MG63 (cell line): ENCODE measurements at places on chromosomes 2 and 18.

DNA sequence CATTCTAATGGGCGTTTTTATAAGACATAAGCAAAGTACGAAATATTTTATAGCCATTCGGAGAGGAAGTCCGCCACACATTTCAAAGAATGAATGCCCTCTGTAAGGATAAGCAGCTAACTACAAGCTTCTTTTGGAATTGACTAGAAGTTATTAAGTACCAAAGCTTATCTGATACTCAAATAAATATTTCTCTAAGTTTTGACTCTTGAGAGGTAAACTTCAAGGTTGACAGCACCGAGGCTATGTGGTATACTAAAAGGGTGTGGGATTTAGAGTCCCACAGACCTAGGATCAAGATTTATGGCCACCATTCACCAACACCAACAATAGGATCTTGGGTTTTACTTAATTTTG, 48.1 kb upstream of the MSH2 start:
- DNase-seq = no peak

- peak; percentile 99 for DNase-seq
Observed at GRCh38 chr2:238864207-238865014, 16.5 kb downstream of the TWIST2 start.

GRCh38 chr2:64225491-64225890, 81.3 kb upstream of the PELI1 start:
- DNase-seq = peak; percentile 37

- DNase-seq = no peak
Observed at GRCh38 chr2:29050591-29050990, 23.7 kb downstream of the PCARE start.

GRCh38 chr2:125730921-125731320, 925.0 kb upstream of the GYPC start:
- DNase-seq = no peak

- no peak for DNase-seq
Observed at GRCh38 chr18:934518-935133, 30.0 kb downstream of the ADCYAP1 start.

DNA sequence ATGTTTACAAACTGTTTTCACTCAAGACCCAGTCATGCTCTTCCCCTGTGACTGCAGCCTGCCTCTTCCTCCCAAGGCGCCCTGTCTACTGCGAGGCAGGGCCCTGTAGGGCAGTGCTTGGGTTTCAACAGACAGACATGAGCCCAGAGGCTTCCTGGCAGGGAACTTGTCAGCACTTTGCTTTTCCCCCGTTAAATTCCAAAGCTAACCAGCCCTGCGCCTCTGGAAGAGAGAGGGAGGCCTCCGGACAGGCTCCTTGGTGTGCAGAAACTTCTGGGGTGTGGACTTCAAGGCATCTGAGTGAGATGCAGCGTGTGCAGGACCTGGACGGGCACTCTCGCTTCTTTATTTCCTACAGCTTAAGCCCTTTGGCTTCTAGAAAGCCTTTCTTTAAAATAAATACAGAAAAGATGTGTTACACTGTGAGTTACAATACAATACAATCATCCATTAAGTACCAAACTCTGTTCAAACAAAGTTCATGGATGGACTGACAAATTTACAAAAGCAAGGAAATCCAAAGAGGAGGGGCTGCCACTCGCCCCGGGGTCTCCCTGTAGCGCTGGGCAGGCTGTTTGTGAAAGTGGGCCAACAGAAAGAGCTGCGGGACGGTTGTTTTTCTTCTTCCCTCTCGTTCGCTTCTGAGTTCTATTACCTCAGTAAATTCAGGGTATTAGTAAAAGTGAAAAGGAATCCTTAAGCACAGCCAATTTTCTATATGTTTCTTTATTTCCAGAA, 8.8 kb upstream of the ZNF516 start:
- no peak for DNase-seq

GRCh38 chr2:175984846-175985245, 17.2 kb downstream of the LNPK start:
- no peak for DNase-seq

- DNase-seq = no peak
Observed at GRCh38 chr2:128685841-128686496, 367.3 kb upstream of the HS6ST1 start.

GRCh38 chr18:8174771-8175170, 434.5 kb upstream of the RAB12 start:
- no peak for DNase-seq

- peak; percentile 67 for DNase-seq
Observed at GRCh38 chr2:232611559-232612218, 21.7 kb upstream of the EFHD1 start.

GRCh38 chr2:119263656-119264055, 40.0 kb downstream of the STEAP3 start:
- DNase-seq = no peak

DNA sequence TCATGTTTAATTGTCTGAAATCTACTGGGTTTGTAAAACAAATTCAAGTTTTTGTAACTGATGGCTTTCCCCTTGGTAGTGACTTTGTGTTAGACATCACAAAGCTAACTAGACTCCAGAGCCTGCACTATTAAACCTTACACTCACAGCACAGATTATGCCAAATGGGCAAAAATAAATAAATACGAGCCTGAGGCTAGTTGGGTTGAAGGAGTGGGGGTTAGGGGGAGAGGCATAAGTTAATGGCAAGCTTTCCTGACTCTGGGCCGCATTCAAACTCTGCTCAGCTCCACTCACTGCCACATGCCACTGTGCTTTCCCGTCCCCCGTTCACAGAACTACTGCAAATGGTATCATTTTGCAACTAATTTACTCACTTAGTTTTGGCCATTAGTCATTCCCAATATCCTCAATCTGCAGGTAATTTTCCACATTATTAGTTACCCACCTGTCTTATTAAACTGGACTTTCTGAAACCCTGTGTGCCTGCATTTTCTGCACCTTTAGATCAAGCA, 1079.9 kb upstream of the PIK3C3 start:
- no peak for DNase-seq

- no peak for DNase-seq
Observed at GRCh38 chr2:190099890-190100697, 37.6 kb upstream of the MSTN start.

DNA sequence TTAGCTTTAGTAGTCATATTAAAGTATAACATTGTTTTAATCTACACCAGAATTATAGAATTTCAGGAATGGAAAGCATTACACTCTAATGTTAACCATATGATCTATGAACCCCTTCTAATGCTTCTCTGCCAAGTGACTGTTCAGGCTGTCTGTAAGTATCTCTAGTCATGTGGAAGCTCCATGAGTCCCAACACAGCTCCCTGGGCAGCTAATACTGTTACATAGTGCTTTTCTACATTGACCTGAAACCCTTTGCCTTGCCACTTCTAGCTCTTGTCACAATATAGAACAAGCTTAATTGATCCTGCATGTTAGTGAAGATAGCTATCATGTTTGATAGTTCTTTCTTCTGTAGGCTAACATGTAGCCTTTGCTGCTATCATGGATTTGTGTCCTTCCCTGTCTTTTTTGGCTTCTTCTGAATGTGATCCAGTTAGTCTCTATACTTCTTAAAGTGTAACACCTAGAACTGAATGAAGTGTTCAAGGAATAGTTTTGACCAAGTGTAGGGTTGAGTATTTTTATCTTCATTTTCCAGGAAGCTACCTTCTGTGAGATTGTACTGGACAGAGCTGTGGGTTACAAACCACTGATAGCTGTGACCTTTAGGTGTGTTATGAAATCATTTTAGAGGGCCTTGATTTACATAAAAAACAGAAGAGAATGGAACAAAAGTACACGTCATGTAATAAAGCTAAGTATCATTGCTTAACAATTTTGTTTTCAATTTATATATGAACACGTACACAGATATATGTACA, 23.7 kb downstream of the BABAM2 start:
- no peak for DNase-seq

- DNase-seq = no peak
Observed at GRCh38 chr2:80971-81736, 34.8 kb upstream of the FAM110C start.

DNA sequence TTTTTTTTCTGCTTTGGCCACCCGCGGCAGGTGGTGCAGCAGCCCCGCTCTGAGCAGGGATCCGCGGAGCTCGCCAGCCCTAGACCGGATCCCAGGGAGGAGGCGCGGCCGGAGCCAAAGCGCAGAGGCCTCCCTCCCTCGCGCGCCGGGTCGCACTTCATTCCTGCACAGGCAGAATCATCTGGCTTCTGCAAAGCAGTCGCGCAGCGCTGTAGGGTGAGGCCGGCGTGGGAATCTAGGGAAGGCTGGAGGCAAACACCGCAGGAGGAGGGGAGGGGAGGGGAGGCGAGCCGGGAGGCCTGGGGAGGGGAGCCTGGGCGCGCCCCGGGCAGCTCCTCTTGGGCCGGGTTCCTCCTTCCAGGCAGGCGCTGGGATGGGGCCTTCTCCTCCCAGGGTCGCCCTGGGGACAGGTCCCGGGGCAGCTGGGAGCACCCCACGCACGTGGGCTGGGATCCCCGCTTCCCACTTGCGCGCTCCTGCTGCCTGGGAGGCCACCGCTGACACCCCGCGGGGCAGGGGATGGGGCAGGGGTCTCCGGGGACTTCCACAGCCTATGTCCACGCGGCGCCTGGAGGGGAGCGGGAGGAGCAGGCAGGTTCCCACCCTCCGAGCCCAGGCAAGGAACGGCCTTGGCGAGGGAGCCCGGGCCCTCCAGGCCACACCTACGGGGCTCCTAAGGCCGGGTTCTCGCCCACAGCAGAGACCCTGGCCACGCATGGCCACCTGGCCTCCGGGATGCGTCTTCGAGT, 45.0 kb downstream of the MBP start:
- no peak for DNase-seq

DNA sequence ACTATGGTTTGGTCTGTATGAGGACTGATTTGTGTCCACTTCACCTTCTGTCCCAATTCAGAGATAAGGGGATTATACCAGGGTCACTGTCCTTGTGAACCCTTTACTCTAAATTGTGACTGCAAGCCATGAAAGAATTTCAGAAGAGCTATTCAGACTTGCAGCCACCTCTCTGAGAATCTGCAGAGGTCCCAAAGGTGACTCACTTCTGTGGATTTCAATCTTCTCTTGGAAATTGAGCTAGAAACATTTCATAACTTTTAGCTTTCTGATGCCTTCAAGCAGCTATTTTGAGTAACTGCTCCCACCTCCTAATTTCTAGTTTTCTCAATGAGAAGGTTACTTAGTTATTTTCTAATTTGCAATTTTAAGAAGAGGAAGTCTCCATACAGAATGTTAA, 1242.4 kb upstream of the ACVR2A start:
- DNase-seq = no peak

DNA sequence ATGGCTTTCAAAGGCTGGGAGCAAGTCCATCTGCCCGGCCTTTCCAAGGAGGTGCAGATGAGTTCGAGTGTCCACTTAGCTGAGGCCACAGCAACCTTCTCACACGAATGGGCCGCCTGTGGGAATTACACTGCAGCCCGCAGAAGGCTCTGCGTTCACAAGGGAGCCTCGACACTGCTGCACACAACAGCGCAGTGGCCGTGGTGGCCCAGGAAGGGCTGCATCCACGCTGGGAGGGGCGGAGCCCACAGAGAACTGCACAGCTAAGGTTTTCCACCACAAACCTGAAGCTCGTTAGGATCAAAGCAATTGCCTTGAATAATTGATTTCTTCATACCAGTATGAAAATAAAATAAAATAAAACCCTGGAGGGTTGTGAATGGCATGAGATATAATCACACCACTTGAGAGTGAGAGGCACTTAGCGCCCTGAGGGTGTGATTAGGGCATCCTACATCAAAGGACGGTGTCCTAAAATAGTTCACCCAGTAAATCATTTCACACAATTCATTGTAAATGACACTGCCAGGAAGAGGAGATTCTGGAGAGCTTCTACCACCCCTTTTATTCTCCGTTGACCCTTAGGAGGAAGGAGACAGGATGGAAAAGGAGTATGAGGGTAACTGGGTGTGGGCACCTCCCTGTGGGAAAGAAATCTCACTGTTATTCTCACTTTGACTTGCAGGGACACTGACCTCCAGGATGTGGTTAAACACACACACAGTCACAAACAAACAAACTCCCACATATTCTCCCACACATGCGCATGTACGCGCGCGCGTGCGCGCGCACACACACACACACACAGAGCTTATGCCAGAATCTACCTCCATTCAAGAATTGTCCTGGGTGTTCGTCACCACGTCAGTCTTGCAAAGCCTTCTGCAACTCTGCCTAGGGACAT, 256.6 kb upstream of the ID2 start:
- DNase-seq = no peak

DNA sequence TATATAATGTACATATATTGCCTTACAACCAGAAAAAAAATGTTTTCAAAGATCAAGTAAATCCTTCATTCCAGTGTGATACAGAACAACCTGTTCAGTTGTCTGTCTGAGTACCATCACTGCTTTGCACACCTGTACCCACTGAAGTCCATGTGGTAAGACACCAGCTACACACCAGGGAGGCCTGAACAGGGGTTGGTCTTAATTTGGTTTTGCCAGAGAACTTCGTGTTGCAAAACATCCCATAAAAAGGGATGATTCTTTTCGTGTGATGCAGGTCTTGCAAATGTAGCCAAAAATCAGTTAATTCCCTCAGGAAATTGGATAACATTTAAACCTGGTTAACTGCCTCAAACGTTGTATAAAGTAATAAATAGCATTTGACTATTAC, 73.7 kb upstream of the SLC1A4 start:
- DNase-seq = no peak

GRCh38 chr2:134178138-134178877, 75.6 kb upstream of the MGAT5 start:
- no peak for DNase-seq

DNA sequence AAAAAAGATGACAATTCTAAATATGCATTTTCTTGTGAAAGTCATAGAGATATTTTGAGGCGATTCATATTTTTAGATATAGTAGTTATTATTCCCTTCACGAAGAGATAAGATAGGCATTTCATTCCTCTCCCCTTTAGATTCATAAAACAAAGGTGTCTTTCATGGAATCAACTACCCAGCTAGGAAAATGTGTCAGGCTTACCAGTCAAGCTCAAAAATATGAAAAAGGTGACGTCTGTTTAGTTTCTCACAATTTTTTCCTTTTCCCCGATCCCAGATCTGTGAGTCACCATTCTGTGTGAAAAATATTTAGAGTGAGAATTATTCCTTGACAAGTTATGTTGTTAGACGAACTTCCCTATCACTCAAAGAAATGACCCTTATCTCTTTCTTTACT, 95.4 kb upstream of the FN1 start:
- DNase-seq = no peak

- DNase-seq = peak; percentile 72
Observed at GRCh38 chr2:8307606-8308180, 374.2 kb upstream of the ID2 start.

GRCh38 chr18:56988022-56988421, 158.9 kb upstream of the BOD1L2 start:
- DNase-seq = no peak

DNA sequence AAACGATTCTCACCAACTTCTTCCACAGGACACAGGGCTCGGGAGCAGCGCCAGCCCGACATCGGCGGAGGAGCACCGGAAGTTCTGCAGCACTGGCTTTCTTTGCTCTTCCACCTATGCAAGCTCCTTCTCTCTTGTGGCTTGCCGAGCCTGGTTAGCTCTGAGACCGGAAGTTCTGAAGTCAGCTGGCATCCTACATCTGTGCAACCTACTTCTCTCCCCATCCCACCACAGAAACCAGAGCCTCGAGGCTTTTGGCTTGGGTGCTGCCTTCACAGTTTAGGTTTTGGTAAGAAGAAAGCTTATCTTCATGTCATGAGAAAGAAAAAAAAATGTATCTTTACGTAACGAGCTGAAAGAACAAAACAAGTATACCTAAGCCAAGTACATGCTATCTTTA, 111.7 kb downstream of the ANKRD44 start:
- DNase-seq = peak; percentile 35
